HCEC 1CT (cell line): ENCODE measurements at places on chromosomes 4 and X.

DNA sequence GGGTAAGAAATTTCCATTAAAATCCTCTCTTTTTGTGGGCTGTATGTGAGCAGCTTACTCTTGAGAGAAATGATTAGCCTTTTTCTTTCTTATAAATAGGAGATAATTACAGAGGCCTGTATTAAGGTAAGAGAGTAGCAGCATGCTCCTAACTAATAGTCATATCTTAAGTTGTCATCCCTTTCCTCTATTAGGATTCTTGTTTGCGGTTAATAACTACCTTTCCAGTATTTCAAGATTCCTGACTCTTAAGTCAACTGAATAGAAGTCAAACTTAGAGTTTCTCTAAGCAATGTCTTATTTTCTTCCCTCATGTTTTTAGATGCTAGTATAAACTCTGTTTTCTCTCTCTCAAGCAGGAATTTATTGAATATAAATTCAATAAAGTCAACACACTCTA is 139.9 kb upstream of the GPRIN3 start:
- DNase-seq: no peak

DNA sequence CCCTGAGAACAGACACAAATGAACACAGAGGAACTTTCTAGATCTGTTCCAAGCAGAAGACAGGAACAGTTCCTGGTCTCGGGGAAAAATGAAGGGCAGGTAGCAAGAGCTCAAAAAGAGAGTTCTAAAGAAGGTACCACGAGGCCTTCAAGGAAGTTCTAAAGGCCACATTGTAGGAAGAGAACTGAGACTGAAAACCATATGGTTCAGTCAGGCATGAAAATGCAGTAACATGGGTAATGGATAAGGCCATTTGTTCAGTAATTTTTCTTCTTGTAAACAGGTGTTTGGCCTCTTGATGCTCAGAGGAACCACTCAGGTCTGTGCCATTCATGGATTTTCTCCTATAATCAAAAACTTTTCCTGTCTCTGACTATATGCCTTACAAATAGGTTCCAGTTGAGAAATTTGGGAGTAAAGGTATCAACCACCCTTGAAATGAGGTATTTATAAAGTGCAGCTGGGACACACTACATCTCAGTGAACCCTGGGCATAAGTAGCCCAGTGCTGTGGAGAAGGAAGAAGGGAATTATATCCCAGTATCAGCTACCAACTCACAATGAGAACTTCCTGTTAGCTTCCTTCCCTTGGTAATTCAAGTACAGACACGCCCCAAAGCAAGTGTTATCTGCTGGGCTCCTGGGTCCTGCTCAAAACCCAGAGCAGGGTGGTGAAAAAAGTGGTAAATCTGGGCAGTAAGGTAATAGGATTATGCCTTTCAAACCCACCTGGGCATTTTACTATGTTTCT is 277.9 kb downstream of the KLHL13 start:
- no peak for DNase-seq

- DNase-seq: no peak
Measured at GRCh38 chrX:118548841-118549240, 53.2 kb downstream of the DOCK11 start.

DNA sequence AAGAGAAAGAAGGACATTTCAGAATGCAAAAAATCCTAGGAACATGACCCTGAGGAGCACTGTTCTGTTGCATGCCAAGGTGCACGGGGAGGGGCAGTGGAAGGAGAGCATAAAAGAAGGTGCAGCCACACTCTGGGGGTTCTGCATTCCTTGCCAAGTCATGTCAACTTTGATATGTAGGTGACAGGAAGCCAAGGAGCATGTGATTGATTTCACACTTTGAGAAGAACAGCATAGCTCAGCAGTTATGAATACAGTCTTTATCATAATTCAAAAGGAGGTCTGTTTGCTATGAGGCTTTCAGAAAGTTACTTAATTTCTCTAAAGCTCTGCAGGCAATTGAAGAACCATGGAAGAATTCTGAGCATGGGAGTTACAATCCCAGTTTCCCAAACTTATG is 50.6 kb downstream of the SCFD2 start:
- DNase-seq: no peak

DNA sequence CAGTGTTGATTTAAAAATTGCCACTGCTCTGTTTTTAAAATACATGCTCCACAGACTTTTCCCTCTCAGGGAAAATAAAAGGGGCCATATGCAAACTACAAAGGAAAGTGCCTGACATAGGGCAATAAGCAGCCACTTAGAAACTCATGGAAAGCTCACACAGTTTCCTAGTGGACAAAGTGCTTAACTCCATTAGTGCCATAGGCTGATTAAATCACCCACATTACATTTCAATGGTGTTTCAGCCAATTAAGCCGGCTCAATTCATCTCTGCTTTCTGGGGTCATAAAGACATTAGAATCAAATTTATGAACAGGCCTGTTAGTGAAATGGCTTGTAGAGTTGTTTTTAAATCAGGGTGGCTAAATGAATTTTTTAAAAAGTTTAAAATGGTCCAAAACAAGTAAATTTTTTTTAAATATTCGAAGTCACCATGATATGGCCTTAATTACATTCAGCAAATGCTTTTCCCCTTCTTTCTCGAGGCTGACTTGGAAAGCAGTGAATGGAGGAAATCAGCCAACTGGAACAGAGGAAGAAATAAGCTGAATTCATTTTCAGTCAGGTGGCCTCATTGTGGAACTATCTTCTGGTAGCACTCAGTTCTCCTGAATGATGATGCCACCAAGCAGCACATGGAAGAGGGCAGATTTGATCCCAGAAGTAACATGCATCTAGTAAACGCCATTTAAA is 2305.1 kb upstream of the AGA start:
- no peak for DNase-seq

DNA sequence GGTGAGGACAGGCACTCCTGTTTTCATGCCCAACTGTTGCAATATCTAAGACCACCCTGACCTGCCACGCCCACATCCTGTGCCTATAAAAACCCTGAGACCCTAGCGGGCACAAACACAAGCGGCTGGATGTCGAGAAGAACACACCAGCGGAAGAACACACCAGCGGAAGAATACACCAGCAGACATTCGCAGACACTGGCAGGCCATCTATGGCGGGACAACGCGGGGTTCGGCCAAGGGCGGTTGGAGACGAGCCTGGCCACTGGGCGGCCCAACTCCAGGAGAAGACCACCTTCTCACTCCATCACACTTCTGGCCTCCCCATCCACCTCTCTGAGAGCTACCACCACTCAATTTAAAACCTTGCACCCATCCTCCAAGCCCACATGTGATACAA is 361.4 kb downstream of the FAT4 start:
- no peak for DNase-seq

DNA sequence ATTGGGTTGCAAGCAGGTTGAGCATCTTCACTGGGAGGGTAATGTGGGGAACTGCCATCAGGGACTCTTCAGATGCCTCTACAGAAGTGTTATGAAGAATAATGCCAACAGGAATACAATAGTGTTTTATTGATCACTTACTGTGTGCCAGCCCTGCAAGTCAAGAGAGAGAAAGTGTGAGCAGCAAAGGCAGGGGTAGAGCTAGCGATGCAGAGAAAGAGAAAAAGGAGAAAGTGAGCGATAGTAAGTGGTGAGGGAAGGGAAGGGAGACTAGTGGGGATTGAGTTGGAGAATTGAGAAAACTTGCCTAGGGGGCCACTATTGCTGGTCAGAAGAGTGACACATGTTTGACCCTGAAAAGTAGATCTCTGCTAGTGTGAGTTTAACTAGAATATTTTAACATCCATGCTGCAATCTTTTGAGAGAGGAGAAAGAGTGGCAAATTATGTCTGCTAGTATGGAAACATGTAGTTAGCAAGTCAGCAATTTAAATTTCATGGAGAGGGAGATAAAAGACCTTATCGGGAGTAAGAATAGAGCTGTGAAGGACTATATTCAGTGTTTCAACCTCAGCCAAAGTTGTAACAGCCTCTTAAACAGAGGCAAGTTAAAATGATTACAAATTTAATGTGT is 12.2 kb downstream of the AFF1 start:
- DNase-seq: no peak

DNA sequence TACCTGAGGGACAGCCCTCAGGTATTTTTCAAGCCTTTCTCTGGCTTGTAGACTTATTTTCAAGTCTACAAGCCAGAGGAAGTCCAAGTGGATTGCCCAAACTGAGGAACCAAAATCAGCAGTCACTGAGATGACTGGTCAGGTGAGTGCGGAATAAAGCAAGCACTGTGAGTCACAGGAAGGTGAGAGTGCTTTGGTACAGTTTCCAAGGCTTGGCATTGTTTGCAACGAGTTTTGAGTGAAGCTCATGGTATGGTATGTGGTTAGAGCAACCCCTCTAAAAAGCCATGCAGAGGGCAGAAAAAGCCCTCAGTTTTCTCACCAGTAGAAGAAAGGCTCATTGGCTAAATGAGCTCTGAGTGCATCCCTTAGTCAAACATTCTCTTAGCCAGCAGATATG is 112.8 kb upstream of the EOLA2 start:
- DNase-seq: no peak

DNA sequence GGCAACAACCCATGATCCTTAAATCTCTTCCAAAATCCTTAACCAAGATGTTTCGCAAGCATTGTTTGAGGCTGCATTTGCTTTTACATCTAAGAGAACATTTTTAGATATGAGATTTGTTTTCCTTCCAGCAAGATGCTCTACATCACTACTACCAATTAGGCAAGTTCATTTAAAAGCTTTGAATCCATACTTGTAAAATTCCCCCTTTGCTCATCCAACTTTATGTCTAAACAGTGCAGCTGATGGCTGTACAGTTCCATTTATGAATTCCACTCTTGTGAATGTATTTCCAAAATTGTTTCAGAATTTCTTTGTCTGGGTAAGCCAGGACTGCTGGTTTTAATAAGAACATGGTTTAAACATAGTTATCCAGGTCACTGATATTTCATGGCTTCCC is 31.5 kb downstream of the RAI2 start:
- no peak for DNase-seq

- no peak for DNase-seq
Measured at GRCh38 chr4:186299291-186299690, 33.3 kb downstream of the F11 start.
